Trophoblast cell (in vitro differentiated cells and primary cell): ENCODE measurements at places on chromosomes 2 and 18.

DNA sequence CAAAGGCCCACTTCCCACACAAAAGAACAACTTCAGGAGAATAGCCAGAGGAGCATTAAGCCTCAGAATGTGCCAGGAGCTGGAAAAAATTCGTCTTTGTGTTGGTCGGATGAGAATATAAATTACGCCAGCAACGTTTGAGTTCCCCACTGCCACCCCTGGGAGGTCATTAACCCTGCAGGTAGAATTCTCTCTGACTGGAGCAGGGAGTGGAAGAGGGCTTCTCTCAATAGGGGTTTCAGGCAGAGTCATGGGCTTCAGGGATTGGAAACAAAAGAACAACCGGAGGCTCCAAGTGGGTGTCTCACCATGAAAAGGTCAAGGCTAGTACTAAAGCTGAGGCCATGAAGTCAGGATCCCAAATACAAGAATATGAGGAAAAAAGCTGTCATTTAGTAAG is 69.0 kb upstream of the DDX18 start:
- DNase-seq, result no peak

- peak; percentile 96 for DNase-seq
Observed at GRCh38 chr18:12658426-12659138, 675 bp upstream of the SPIRE1 start.

DNA sequence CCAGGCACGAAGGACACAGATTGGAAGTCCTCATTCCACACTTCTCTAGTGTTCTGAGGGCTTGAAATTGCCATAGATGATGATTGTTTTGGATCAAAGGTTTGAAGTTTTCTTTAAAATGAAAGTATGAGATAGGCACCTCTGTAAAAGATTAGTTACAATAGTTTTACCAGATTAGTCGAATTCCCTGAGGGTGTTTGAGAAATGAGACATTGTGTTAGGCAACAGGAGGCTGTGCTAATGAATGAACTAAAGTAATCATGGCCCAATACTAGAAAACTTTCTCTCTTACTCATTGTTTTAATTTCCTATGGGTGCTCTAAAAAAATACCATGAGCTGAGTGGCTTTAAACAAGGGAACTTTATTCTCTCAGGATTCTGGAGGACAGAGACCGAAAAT is 421.7 kb downstream of the RNF144A start:
- peak; percentile 77 for DNase-seq

GRCh38 chr2:199940373-199940772 is 14.9 kb downstream of the TYW5 start:
- peak; percentile 18 for DNase-seq

DNA sequence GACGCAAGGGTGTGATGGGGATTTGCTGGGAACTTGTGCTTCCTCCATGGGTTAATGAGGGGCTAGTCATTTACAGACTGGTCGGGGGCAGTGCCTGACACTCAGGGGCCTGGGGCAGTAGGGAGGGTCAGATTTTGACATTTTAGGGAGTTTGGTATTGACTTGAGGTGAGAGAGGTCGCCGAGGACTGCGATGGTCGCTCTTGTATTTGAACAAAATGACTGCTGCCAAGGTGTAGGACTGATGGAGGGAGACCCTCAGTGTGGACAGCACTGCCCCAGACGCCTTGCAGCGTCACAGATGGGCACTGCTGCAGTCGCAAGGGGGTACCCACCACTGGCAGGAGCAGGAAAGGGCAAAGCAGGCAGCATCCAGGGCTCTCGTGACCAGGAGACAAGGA is 182.9 kb downstream of the RTP5 start:
- DNase-seq, result no peak

DNA sequence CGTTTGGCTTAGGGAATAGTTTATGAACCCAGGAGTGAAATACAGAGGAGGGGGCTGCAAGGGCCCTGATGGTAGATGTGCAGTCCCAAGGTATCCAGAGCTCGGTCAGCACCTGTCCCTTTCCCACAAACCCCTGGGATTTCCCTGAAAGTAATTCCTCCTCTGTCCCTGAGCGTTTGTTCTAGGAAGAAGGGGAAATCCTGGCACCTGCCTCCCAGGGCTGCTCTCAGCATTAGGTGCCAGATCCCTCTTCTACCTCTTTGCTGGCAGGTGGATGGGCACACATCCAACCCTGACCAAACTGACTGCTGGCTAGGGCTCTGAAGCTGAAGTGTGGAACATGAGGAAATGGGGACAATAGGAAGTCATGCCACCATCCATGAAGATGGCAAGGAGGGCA is 824.0 kb downstream of the SLC4A3 start:
- DNase-seq, result no peak

GRCh38 chr2:162629085-162629484 is 209.5 kb downstream of the KCNH7 start:
- peak; percentile 6 for DNase-seq

DNA sequence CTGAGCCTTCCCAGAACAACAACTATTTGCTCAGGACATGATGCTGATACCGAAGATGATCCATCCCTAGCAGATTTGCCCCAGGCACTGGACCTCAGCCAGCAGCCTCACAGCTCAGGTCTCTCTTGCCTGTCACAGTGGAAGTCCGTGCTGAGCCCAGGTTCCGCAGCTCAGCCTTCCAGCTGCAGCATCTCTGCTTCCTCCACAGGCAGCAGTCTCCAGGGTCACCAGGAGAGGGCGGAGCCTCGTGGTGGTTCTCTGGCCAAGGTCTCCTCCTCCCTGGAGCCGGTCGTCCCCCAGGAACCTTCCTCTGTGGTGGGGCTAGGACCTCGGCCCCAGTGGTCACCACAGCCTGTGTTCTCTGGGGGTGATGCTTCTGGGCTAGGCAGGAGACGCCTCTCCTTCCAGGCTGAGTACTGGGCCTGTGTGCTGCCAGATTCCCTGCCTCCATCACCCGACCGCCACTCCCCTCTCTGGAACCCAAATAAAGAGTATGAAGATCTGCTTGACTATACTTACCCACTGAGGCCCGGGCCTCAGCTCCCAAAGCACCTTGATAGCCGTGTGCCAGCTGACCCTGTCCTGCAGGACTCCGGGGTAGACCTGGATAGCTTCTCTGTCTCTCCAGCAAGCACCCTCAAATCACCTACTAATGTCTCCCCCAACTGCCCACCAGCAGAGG is 15.4 kb downstream of the CEP68 start:
- DNase-seq, result peak; percentile 45

DNA sequence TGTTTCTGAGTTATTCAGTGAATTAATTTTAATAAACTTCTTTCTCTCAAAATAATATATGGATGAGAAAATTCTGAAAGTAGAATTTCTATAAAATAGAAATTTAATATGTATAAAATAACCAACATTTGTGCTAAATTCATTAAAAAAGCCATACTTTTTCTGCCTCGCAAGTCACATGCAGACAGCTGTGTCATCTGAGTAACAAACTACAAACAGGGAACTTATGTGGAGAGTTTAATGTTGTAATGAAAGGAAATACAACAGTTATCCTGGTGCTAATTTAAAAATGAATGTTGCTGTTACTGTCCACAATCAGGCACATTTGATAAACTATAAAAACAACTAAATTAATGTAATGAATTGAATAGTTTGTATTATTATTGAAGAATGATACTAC is 22.2 kb downstream of the RMDN2 start:
- no peak for DNase-seq

DNA sequence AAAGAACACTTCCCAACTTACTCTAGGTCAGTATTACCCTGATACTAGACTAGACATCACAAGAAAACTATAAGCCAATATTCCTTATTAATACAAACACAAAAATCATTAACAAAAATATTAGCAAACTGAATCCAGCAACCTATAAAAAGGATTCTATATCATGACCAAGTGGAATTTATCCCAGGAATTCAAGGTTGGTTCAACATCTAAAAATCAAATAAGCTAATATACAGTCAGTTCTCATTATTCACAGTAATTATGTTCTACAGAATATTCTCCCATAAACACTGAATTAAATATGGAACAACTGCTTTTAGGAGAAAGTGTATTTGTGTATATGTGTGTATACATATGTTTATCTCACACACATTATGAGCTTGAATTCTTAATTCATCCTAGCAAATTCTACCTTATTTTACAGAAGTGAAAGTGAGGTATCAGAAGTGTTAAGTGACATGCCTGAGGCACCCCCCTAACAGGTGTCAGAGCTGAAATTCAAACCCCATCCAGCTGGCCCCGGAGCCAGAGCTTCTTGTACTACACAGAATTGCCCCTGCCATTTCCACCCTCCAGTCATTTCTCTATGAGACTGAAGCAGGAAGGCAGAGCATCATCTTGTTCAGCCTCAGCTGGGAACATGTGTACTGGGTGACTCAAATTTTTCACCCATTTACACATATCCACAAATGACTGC is 77.8 kb downstream of the MALT1 start:
- no peak for DNase-seq

GRCh38 chr18:41038071-41038470 is 917.0 kb upstream of the PIK3C3 start:
- DNase-seq, result no peak

GRCh38 chr2:212665948-212666347 is 127.3 kb upstream of the ERBB4 start:
- no peak for DNase-seq

DNA sequence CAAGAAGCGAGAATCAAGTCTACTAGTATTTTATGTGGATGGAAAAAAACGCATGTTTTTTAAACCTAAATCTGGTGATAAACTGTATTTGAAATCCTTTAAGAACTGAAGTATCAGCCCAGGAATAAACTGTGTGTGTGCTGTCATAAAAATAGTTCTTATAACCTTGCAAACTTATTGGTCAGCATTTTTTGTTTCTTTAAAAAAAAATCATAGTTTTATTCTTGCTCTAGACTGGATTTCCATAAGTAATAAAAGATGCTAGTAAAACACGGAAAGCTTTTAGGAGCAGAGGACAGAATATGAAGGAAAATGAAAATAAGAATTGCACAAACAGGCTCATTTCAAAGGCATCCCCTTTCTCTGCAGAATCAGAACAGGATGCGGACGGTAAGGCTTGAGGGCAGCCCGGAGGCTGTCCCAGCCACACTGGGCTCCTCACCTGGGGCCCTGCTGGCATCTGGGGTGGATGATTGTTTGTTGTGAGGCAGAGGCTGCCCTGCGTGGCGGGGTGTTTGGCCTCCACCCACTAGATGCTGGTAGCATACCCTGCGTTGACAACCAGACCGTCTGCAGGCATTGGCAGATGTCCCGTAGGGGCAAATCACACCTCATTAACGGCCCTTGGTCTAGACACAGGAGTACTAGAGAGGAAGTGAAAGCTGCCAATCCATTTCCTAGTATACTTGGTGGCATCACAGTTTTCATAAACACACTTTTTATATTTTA is 52.5 kb downstream of the MBP start:
- DNase-seq, result peak; percentile 72

GRCh38 chr18:50816419-50817166 is 3.2 kb downstream of the MRO start:
- no peak for DNase-seq

DNA sequence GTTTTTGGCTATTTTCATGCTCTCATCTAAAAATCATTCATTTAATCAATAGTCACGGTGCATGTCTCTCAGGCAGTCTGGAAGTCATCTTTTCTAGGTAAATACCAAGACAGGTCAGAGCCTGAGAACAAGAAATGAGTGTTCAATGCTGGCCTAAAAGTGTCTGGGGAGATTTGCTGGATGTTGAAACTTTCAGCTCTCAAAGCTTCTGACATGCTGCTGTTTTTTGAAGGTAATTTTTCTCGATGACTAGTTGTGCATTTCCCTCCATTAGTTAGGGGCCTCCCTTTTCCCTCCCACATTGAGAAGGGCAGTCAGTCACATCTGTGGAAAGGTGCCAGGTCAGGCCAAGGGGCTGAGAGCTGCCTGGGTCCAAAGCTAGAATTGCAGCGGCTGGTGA is 115.6 kb downstream of the LPIN1 start:
- no peak for DNase-seq

GRCh38 chr2:102142829-102143449 is 393 bp downstream of the IL1R1 start:
- no peak for DNase-seq

GRCh38 chr2:55729136-55729685 is 35.6 kb upstream of the PNPT1 start:
- DNase-seq, result no peak

- no peak for DNase-seq
Observed at GRCh38 chr2:102147935-102148334, 5.4 kb downstream of the IL1R1 start.

DNA sequence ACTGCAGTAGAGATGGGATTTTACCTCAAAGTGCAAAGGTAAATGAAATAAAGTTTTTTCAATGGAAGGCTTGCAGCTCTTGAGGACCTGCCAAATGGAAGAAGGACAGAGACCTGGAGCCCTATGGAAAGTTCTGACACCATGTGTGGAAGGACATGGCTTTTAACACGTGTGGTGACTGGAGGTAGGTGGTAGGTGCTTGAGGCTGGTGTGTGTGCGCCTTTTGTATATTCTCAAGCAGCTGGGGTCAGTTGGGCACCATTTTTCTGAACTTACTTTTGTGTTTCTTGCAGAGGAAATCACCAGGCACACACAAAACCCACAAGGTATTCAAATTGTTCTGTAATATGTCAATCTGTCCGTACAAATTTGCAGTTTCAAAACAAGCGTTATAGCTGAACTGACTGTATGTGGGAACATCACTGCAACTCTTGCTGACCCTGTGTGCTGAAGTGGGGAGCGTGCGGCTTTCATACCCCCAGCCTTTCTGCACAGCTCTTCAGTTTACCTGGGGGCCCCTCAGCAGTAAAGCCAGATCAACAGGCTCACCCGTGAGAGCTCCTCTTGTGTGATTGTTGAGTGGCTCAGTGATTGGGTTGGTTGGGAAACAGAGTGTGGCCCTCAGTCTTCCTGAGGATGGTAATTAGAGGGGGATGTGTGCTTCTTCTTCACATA is 363 bp downstream of the GREB1 start:
- no peak for DNase-seq

GRCh38 chr18:32867936-32868335 is 95.1 kb upstream of the KLHL14 start:
- no peak for DNase-seq

DNA sequence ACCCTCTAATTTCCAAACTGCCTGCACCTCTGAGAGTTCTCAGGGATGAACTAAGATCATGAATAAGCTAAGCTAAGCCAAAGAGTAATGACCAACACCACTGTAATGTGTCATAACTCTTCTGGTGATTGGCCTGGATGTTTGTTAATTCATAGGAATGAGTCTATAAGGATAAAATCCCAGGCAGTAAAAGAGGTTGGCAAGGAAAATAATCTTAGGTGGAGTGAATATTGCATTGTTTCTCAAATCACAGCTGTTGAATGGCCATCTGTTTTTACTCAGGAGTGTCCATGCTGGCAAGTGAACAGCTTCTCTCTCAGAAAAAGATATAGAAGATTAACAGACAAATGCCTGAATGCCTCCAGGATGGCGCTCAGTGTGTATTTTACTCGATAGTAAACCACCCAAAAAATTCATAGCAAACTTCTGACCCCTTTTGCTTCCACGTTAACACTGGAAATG is 60.8 kb upstream of the GLS start:
- DNase-seq, result no peak

- DNase-seq, result no peak
Observed at GRCh38 chr2:128423788-128424165, 105.1 kb upstream of the HS6ST1 start.
